ENCODE measurements at places on chromosomes 12 and 14.

GRCh38 chr12:49227713-49228112, 37.2 kb upstream of the TUBA1C start:
- no peak for DNase-seq

DNA sequence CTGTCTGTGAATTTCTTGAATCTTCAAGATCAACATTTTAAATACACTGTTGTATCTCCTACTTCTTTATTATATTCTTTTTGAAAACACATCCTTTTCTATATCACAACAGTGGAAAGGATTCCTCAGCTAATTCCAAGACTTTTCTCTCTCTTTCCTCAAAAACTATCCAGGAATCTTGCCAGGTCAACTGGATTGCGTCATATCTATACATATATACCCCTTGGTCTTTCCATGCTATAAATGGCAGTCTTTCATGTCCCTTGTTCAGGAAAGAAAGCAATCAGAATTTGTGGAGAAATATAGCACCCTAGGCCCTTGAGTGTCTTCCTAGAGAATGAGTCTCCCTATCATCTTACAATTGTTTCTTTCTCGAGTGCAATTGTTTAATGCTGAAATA, 149.0 kb downstream of the KCNA5 start:
- DNase-seq = no peak

DNA sequence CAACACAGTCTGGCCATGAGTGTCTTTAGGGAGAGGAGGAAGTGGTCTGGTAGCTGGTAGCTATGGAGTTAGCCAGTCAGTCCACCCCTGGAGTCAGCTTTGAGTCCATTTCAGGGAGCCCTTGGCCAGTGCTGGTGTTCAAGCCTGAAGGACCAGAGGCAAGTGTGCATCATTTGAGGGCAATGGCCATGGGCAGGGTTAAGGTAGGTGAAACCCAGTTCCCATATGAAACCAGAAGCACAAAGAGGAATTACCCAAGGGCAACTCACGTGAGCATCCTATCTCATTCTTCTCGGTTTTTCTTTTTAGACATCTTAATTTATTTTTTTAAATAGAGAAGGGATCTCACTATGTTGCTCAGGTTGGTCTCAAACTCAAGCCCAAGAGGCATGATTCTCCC, 61.3 kb upstream of the ACTN1 start:
- no peak for DNase-seq

DNA sequence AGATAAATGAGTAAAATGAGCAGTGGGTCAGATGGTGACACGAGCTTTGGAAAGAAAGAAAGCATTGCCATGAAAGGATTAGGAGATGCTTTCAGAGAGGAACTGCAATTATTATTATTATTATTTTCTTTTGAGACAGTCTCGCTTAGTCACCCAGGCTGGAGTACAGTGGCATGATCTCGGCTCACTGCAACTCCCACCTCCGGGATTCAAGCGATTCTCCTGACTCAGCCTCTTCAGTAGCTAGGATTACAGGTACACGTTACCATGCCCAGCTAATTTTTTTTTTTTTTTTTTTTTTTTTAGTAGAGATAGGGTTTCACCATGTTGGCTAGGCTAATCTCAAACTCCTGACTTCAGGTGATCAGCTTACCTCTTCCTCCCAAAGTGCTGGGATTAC, 77.4 kb downstream of the ST8SIA1 start:
- DNase-seq = no peak

- no peak for DNase-seq
Observed at GRCh38 chr14:83047059-83047830, 1513.6 kb upstream of the SEL1L start.

DNA sequence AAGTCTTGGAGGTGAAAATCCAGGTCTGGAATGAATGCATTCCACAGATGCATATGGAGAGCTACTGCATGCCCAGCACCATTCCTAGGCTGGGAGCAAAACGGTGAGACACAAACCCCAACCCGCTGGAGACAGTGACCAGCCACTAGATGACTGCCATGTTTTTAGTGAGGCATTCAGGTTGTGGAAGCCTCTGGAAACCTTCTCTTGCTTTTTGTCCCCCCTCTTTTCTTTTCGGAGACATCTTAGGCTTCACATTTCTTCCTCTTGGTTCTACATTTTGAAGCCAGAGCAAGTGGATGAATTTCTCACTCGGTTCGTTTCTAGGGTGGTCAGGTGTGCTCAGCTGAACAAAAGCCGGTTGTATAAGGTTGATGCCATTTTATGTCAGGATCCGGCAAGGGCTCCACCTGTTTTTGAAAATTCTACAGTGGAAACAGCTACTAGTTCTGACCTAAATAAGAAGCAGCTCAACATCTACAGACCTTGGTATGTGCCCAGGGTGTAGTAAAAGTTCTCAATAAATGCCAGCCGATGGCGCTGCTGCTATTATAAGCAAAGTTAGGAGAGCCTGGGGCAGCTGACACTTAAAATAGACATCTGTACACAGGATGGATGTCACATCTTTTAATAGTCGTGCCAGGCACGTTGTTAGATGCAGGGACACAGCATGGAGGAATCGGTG, 1.8 kb upstream of the ZNF839 start:
- DNase-seq = peak; percentile 43

DNA sequence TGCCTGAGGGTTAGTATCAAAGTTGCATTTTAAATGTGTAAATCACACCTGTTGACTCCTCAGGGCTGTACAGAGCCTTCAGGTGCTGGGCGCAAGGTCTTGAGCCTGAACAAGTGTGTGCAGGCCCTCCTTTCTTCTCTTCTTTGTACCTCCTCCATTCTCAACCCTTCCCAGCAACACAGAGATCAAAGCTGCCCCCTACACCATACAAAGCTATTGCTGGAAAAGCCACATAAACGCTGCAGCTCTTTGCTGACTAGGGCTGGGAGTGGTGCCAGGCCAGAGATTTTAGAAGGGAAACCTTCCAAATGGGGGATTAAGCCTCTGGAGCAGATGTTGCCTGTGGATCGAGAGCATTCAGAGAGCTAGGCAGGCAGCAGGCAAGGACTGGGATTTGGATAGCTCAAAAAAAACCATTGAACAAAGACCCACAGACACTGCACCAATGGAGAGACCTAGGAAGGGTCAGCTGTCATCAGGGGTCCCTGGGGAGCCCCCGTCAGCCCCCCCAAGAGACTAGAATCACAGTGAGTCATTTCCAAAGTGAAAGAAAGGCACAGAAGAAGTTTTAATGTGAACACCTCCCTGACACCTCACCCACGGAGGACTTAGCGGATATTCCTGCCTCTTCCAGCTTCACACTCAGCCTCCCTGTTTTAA, 18.2 kb upstream of the SUSD6 start:
- DNase-seq = no peak

- DNase-seq = no peak
Observed at GRCh38 chr14:30162066-30162465, 234.4 kb upstream of the PRKD1 start.

- no peak for DNase-seq
Observed at GRCh38 chr12:122107261-122107660, 28.7 kb downstream of the MLXIP start.

DNA sequence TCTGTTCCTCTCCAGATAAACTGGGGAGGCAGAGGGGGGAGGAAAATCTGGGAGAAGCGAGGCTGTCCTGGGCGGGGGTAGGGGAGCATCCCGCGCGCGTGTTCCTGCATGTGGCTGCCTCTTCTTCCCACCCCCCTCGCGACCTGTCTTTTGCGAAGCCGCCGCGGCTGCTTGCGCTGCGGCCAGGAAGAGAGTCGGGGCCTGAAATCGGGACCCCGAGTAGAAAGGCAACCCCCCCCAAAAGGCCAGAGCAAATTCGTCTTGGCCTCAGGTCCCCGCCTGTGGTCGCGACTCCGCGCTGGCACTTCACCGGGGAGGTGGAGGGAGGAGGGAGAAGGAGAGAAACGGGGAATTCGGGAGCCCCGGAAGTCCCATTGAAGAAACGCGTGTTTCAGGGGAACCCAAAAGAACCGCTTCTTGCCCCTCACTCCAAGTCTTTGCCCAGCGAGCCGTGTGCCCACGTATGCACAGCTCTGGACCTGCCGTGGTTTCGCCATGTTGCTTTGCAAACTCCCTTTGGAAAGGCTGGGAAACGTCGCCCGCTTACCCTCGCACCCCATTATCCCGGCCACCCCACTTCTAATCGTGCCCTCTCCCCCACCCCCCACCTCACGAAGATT, 944 bp downstream of the CCND2 start:
- peak; percentile 52 for DNase-seq

DNA sequence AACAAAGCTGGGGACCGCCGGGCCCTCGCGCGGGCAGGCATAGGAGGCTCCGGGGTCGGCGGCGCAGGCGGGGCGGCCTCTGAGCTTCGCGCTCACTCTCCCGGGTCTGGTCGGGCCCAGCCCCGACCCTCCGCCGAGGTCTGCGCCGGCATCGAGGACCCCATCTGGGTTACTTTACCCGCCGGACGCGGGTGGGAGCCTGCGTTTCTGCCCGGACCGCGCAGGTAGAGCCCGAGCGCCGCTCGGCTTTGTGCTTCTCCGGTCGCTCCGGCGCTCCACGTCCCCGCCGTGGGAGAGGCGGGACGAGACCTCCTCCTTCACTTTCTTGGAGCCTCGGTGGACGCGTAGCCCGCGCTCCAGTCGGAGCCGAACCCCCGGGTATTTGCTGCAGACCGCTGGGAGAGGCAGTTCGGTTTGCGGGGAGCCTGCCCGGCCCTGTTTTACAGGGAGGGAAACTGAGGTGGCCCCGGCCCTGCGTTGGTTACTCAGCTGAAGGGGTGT, 63.2 kb downstream of the FBXL14 start:
- peak; percentile 22 for DNase-seq

DNA sequence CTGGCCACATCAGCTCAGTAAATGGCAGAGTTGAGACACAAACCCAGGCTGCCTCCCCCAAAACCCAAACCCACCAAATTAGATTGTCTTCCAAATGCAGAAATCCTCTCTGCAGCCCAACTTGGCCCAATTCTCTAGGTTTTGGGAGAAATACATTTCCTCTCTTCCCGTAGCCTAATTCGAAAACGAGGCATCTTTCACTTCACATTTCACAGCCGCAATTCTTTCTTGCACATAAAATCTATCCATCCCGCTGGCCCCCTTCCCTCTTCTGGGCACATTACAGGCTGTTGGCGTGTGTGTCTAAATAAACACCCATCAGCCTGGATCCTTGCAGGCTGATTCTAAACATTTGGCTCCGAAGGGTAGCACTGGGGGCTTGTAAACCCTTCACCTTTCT, 83.8 kb upstream of the VRK1 start:
- no peak for DNase-seq

Measured in stimulated activated CD4-positive, alpha-beta T cell treated with anti-CD3 and anti-CD28 coated beads, Interleukin-15, amount 100 ng/mL, for 24 hours (primary cell).